ENCODE measurements at places on chromosomes 16 and 17.

DNA sequence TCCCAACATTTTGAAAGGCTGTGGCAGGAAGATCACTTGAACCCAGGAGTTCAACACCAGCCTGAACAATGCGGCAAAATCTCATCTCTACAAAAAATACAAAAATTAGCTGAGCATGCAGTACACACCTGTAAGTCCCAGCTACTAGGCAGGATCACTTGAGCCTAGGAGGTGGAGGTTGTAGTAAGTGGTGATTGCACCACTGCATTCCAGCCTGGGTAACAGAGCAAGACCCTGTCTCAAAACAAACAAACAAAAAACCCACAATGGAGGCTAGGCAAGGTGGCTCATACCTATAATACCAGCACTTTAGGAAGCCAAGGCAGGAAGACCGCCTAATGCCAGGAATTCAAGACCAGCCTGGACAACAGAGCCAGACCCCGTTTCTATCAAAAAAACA lies 12.0 kb downstream of the APPBP2 start:
- no peak overlapping the region for H3K27ac ChIP-seq
- no peaks in the 10 kb centered on the region for H3K36me3 ChIP-seq
- H3K4me3 ChIP-seq: no peak overlapping the region
- H3K27me3 ChIP-seq: no peaks in the 10 kb centered on the region
- DNase-seq: no peak

GRCh38 chr16:68331879-68332410 lies 21.1 kb downstream of the PRMT7 start:
- H3K36me3 ChIP-seq: peaks cover 47% of the 10 kb centered on the region
- H3K4me1 ChIP-seq: peaks cover 4% of the 10 kb centered on the region
- DNase-seq: no peak
- no peak overlapping the region for H3K4me3 ChIP-seq

- no peak overlapping the region for H3K4me3 ChIP-seq
- H3K4me1 ChIP-seq: peaks cover 23% of the 10 kb centered on the region
These were observed 58.3 kb downstream of the STH start for GRCh38 chr17:46057366-46057765.

- peaks cover 5% of the 10 kb centered on the region for H3K36me3 ChIP-seq
- peaks cover 62% of the 10 kb centered on the region for H3K4me1 ChIP-seq
- peak; percentile 65 for DNase-seq
- no peaks in the 10 kb centered on the region for H3K27me3 ChIP-seq
These were observed 65.7 kb downstream of the PARN start for GRCh38 chr16:14564323-14564722.

DNA sequence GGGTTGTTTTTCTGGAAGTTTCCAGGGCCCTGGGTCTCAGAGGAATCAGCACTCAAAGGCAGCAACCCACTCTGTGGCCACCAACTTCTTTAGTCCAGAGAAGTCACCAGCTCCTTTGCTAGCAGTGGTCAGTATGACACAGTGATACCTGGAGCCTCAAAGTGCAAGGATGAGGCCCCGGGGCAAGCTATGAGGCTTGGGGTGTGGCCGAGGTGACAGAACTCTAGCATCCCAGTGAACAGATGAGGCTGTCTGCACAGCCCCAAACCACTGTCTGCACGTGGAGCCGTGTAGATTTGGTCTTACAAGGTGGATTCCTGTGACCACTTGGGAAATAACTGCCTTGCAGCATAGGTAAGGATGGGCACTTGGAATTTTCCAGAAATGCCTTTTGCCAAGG lies 24.9 kb downstream of the TEKT5 start:
- no peaks in the 10 kb centered on the region for H3K27me3 ChIP-seq
- no peak overlapping the region for H3K4me3 ChIP-seq
- DNase-seq: no peak

DNA sequence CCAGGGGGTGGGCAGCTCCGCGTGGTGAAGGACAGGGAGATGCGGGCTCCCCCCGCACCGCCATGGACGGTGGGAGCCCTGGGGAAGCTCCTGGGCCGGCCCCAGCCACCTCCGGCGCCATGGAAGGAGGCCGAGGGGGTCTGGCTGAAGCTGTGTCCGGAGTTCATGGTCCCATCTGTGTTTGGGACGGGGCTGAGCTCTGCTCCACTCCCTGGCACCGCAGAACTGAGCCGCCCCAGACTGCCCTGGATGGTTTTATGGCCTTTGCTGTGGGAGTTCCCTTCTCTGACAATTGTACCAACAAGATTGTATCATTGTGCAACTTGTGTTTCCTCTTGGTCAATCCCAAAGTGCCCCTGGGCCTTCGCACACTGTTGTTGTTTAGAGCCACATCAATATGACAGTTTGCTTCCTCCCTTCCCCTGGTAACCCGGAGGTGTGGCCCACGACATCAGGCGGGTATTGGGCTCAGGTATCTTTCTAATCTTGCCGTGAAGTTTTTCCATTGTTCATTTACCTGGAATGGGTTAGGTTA lies 942 bp downstream of the KRT23 start:
- H3K4me1 ChIP-seq: no peaks in the 10 kb centered on the region
- no peak overlapping the region for H3K4me3 ChIP-seq
- H3K27ac ChIP-seq: no peak overlapping the region
- no peaks in the 10 kb centered on the region for H3K36me3 ChIP-seq
- no peaks in the 10 kb centered on the region for H3K27me3 ChIP-seq

GRCh38 chr17:27578718-27579085 lies 52.3 kb upstream of the LGALS9 start:
- no peak overlapping the region for H3K4me3 ChIP-seq
- H3K27me3 ChIP-seq: no peaks in the 10 kb centered on the region
- H3K36me3 ChIP-seq: peaks cover 13% of the 10 kb centered on the region

DNA sequence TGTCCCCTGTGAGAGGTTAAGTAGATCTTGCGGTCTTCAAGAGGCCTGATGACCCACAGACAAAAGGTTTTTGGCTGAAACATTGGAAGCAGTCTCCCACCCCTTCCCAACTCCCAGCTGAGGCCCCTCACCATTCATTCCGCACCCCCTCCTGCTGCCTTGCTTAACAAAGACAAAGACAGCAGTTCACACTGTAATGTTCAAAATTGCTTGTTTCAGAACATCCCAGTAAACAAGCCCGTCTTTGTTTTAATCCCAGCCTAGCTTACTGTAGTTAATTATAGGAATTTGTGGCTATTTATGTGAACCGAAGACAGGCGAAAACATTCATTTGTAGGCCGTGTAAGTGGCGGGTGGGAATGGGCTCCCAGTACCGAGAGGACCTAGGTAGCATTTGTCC lies 55.7 kb downstream of the IRX5 start:
- H3K4me1 ChIP-seq: no peaks in the 10 kb centered on the region
- no peaks in the 10 kb centered on the region for H3K27me3 ChIP-seq
- H3K27ac ChIP-seq: no peak overlapping the region
- no peaks in the 10 kb centered on the region for H3K36me3 ChIP-seq
- no peak for DNase-seq

DNA sequence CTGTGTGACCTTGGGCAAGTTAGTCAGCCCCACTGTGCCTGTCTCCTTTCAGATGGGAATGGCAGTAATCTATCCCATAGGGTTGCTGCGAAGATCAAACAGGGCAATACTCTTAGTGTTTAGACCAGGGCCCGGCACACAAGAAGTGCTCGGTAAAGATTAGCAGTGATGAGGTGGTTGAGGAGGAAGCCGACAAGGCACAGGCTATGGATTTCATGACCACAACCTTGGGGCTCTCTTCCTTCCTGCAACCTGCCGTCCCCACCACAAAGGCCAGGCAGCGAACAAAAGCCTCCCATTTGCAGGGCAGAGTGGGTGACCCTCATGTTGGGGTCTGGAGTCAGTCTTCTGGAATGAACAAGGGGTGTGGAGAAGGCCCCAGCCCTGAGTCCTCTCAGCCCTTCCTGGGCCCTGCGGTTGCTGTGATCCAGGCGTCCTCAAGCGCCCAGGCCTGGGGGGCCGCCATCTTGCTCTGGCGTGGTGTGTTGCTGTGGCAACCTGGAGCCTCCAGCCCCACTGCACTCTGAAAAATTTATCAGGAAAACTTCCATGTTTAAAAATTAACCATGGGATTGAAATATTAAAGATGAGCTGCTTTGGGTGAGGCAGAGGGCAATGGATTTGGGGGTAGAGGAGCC lies 9.8 kb downstream of the ADAM11 start:
- no peak overlapping the region for H3K4me3 ChIP-seq
- peaks cover 79% of the 10 kb centered on the region for H3K27me3 ChIP-seq
- no peak for DNase-seq

DNA sequence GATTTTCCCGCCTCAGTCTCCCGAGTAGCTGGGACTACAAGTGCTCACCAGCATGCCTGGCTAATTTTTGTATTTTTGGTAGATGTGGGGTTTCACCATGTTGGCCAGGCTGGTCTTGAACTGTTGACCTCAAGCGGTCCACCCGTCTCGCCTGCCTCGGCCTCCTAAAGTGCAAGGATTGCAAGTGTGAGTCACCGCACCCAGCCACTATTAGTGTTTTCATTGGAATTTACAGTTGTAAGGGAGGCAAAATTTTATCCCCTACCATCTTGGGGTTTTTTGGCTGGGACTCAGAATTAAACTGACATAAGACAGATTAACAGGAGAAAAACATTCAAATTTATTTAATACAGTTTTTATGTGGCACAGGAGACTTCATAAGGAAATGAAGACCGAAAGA lies 12.3 kb upstream of the MYCBPAP start:
- no peaks in the 10 kb centered on the region for H3K36me3 ChIP-seq
- no peak overlapping the region for H3K27ac ChIP-seq
- no peak overlapping the region for H3K4me3 ChIP-seq
- no peaks in the 10 kb centered on the region for H3K4me1 ChIP-seq

- H3K4me1 ChIP-seq: no peaks in the 10 kb centered on the region
- H3K27ac ChIP-seq: no peak overlapping the region
- H3K27me3 ChIP-seq: peaks cover 15% of the 10 kb centered on the region
- H3K4me3 ChIP-seq: no peak overlapping the region
- DNase-seq: no peak
- no peaks in the 10 kb centered on the region for H3K36me3 ChIP-seq
These were observed 37.3 kb downstream of the SMARCE1 start for GRCh38 chr17:40610359-40610758.

- H3K4me1 ChIP-seq: no peaks in the 10 kb centered on the region
- no peak overlapping the region for H3K27ac ChIP-seq
- H3K4me3 ChIP-seq: no peak overlapping the region
- no peak for DNase-seq
These were observed 345.6 kb downstream of the CPPED1 start for GRCh38 chr16:12458051-12458450.

DNA sequence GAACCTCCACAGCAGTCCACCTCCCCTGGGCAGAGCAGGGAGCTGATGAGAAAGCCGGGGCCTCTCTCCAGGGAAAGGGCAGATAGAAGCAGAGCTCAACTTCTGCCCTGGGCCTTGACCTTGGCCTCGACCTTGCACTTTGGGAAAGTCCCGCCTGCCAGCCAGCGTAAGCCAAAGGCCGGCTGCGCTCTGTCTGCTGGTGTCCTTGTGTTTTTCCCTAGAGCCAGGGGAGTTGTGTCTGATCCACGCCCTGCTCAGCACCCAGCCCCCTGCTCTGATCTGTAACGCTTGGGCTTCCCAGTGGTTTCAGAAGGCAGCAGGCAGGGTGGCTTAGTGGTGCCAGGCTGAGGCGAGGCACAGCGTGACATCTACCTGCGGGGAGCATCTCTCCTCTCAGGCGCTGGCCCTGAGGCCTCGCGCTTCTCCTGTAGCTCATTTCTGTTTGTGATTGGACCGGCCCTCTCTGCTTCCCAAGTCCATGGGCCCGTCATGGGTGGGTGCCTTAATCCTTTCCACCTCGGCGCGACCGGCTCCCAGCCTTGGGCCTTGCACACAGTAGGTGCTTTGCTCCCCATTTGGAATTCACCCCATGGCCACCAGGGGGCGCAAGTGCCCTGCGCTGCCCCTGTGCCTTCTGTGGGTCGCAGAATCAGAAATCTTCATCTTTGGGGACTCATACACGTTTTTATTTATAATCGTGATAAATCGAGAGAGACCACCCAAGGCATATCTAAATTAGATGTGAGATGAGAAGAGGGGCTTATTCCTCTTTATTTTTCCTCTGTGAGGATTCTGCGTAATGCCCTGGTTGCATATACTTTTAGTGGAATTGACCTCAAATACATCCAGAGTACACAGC lies 24.2 kb downstream of the SGSH start:
- no peak overlapping the region for H3K27ac ChIP-seq
- no peaks in the 10 kb centered on the region for H3K4me1 ChIP-seq
- DNase-seq: peak; percentile 36
- peaks cover 54% of the 10 kb centered on the region for H3K27me3 ChIP-seq
- no peak overlapping the region for H3K4me3 ChIP-seq

GRCh38 chr16:25037632-25038031 lies 22.5 kb upstream of the ARHGAP17 start:
- H3K27ac ChIP-seq: no peak overlapping the region

DNA sequence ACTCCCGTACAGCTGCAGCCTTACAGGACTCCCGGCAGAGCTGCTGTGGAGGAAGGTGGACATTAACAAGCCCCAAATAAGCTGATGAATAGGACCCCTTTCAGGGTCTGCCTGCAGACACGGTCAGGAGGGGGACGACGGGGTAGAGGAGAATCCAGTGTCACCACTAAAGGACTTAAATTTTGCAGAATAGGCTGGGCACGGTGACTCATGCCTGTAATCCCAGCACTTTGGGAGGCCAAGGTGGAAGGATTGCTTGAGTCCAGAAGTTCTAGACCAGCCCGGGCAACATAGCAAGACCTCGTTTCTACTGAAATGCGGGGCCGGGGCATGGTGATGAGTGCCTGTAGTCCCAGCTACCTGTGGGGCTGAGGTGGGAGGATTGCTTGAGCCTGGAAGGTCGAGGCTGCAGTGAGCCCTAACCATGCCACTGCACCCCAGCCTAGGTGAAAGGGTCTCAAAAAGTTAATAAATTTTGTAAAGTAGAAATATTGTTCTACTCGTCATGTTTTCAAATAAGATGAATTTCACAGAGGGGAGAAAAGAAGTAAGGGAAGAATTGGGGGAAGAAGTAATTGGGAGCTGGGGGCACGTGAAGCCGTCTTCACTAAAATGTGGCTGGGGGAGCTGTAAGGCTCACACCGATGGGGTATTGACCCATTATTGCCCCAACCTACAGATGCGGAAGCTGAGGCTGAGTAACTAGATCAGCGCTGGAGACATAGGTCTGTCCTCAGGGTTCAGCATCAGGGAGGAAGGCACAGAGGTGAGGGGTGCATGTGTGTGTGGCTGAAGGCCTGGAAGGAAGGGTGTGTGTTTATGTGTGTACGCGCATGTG lies 4.7 kb downstream of the LITAFD start:
- peaks cover 29% of the 10 kb centered on the region for H3K4me1 ChIP-seq
- no peak overlapping the region for H3K27ac ChIP-seq
- H3K36me3 ChIP-seq: peaks cover 35% of the 10 kb centered on the region
- H3K27me3 ChIP-seq: no peaks in the 10 kb centered on the region
- no peak overlapping the region for H3K4me3 ChIP-seq
